ENCODE measurements at places on chromosomes 3 and 15.

GRCh38 chr3:123068601-123069381 is 2.0 kb downstream of the PDIA5 start:
- DNase-seq: no peak

GRCh38 chr3:24119321-24119751 is 174.2 kb downstream of the NR1D2 start:
- DNase-seq: no peak

DNA sequence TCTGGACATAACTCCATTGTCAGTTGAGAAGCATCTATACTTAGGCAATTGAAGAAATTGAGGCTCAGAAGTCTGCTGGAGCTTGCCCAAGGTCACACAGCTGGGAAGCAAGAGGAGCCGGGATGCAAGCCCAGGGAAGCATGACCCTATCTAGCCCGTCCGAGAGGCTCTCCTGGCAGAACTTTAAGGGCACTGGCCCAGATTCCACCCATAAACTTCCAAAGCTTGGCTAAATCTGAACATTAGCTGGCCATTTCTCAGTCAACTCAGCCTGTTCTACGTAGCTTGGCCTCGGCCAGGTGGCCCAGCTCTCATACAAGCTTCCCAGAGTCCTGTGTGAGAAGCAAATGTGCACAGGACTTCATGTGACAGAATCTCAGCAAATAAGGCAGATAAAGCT is 75.8 kb downstream of the LRIG1 start:
- no peak for DNase-seq

DNA sequence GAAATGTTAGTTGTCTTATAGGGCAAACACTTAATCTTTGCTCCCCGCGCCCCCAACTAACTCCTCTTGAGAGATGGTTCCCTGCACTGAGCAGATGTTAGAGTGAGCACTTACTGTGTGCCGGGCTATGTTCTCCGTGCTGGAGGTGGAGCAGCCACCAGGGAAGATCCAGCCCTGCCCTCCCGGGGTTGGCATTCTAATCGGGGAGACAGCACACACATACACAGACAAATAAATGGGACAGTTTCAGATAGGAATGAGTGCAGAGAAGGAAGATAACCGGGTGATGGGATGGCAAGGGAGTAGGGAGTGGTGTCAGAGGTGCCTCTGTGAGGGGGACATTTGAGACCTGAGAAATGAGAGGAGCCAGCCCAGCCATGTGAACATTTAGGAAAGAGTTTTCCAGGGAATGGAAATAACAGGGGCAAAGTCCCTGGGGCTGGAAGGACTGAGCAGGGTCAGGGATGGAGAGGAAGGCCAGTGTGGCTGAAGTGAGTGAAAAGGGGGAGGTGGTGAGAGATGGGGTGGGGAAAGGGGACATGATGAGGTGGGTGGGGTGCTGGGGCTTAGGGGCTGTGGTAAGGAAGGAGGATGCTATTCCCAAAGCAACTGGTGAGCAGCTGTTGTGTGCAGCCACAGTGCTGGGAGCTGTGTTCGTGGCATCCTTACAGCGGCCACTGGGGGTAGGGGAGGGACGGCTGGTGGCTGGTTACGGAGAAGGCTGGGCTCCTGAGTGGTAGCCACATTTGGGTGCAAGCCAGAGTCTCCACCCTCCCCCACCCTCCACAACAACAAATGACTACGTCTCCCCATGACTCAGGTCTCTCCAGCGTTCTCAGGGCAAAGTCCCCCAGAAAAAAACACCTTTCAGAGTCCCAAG is 15.4 kb upstream of the FGD5 start:
- no peak for DNase-seq

GRCh38 chr15:80484333-80484864 is 80.2 kb downstream of the ARNT2 start:
- no peak for DNase-seq
